ENCODE measurements at places on chromosomes 5 and 9.
A peak's percentile ranks its signal among the peaks of the same experiment; 100 is the strongest.

GRCh38 chr5:127856292-127856691 is 153.1 kb downstream of the CCDC192 start:
- no peak for DNase-seq

DNA sequence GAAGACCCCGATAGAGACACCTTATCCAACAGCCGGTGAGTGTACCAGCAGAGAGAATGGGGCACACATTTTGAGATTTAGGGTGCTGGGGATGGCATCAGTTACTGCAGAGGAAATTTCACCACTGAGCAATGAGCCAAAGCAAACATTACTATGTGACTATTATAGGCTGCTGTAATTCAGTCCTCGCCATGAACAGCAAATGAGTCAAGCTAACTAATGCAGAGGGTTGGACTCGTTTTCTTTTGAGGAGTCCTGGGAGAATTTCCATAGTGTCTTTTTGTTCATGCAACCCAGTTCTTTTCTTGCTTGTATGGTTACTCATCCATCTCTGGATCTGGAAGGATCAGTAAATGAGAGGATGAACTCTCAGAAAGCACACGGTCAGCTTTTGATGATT is 323.8 kb downstream of the PSAT1 start:
- DNase-seq: no peak

DNA sequence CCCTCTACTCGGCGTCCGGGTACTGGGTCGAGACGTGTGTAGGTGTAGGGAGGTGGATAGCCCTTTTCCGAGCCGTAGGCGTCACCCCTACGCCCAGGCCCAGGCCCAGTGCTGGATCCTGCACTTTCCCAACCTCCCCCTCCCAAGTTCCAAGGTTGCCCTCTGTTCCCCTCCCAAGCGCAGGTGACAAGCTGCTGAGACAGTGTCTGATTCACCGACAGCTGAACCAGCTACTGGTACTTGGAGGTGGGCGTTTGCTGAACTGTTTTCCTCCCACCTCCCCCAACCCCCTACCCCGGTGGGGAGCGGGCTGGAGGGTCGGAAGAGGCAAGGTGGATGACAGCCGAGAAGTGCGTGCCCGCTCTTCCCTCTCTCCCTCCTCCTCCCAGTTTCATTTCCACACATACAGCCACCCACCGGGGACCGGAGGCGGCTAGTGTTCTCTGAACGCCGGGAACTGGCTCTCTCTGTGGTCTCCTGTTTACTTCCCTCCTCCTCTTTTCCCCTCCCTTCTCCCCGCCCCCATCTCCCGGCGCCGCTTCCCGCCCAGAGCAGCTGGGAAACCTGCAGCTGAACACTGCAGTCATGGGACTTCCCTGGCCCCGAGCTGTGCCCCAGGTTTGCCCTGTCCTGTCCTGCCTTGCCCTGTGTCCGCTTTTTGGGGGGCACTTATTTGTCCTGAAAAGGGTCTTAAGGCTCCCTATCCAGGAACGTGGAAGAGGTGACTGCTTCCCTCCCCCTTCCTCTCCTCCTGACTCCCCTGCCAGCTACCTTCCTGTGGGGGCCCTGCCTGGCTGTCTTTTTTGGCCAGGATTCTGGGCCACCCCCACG is 6.2 kb upstream of the KLF9 start:
- peak; percentile 95 for DNase-seq

- DNase-seq: no peak
Measured at GRCh38 chr5:147481874-147482705, 27.8 kb downstream of the DPYSL3 start.

DNA sequence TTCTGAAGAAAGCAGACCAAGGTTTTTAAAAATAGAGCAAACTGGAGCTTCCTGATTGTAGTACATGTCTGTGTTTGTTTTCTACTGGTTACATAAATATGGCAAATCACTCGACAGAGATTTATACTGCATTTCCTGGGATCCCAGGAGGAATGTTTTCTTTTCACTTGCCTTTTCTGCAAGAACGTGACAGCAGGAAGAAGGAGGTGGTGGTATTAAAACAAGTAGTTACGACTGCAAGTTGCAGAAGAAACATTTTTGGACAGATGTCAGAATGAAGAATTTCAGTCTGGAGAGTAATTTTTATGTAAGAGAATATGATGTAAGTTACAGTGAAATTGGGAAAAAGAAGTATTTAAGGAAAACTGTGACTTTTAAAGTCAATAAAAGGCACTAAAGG is 253.7 kb upstream of the NFIL3 start:
- no peak for DNase-seq

- peak; percentile 25 for DNase-seq
Measured at GRCh38 chr9:90870621-90871326, 69.2 kb downstream of the SYK start.

- no peak for DNase-seq
Measured at GRCh38 chr9:107000218-107000617, 137.3 kb downstream of the ZNF462 start.

Measured in osteocyte (in vitro differentiated cells).